Urothelium cell line (cell line): ENCODE measurements at places on chromosomes 6 and 20.
A peak's percentile ranks its signal among the peaks of the same experiment; 100 is the strongest.

GRCh38 chr6:122657601-122658000 is 47.4 kb downstream of the PKIB start:
- DNase-seq, result no peak

DNA sequence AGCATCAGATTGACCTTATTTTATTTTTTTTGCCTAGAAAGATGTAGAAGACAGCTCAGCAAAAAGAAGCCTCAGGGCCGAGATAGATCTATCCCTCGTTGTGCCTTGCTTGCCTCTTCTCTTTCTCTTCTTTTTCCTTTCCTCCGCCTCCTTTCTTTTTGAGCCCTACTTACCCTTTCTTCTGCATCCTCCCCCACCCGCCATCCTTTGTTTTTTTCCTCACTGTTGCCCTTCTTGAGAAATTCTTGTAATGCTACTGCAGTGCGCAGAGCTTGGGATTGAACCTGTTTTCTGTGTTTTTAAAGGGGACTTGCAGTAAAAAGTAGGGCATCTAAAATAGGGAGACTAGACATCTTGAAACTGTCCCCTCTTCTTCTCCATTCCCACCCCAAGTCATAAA is 18.6 kb downstream of the RALY start:
- DNase-seq, result no peak

DNA sequence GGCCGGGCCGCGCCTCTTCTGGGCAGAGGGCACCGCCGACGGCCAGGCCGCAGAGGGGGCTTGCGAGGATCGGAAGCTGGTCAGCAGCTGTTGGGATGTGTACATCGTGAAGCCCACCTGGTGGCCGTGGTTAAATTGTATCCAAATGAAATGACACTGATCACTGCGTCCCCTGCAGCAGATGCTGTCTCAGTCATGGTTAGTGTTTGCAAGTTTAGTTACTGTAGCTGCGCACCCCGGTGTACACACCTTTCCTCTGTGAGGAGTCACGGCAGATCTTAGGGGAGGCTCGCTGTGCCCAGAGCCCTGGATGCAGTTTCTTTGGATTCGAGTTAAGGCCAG is 653 bp downstream of the NAA20 start:
- no peak for DNase-seq

DNA sequence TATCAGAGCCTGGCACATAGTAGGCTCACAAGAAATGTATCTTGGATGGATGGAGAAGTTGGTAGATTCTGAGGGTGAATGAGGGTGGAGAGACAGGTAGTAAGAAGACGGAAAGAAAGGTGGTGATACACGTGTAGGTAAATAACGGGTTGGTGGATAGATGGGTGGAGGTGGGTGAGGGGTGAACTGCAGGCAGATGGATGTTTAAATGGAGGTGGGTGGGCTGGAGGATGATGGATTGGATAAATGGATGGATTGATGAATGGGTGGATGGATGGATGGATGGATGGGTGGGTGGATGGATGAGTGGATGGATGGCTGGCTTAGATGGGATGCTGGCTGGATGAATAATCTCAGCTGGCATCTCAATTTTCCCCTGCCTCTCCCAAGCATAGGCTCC is 9.9 kb downstream of the CDH22 start:
- no peak for DNase-seq

DNA sequence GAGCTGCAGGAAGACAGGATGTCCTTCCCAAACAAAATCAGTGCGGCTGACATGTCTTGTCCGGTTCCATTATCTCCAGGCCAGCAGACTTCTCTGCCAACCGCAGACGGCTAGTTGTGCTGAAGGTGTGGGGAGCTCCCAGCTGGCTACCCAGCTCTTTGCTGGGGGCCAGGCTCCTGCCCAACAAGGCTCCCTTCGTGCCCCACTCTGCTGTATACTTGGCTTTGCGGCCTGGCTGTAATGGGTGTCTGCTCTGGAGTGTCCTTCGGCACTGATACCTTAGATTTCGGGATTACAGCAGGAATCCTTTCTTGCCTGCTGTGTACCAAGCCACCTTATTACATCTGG is 48.7 kb upstream of the IRF4 start:
- DNase-seq, result no peak

- peak; percentile 46 for DNase-seq
These were observed 159.3 kb upstream of the MARCKS start for GRCh38 chr6:113697632-113698410.

DNA sequence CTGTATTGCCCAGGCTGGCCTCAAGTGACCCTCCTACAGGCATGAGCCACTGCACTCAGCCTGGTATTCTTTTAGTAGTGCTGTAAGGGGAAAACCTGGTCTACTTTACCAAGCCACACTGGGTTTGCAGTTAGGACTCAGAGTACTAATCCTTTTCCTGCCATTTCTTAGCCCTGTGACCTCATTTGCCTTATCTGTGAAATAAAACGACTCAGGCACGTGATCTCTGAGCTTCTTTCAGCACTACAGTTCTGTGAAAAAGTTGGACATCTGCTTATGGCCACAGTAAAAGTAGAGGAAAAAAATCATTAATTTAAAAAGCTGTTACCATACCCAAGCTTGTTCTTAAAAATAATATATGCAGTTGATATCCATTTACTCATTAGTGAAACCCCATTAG is 1007.5 kb downstream of the KIF16B start:
- no peak for DNase-seq

GRCh38 chr6:156557251-156557910 is 219.8 kb upstream of the ARID1B start:
- DNase-seq, result peak; percentile 44

- peak; percentile 34 for DNase-seq
These were observed 143.4 kb downstream of the ADGRB3 start for GRCh38 chr6:68778356-68779020.

- no peak for DNase-seq
These were observed 78.9 kb downstream of the MOXD1 start for GRCh38 chr6:132322398-132322797.

DNA sequence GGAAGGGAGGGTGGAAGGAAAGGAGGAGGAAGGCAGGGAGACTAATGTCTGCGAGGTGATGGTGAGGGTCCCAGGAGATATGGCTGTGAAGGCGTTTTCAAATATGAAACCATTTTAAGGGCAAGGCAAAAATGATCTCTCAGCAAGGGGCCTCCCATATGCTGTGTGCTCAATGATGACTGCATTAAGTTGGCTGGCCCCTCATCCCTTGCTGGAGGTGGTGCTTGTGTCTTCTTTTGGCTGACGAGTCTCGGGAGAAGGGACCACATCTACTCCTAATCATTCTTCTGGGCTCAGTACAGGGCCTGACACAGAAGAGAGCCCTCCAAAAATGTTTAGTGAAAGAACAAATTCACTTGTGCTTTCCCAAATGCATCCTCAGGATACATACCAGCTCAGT is 23.0 kb upstream of the MRPS18A start:
- no peak for DNase-seq

DNA sequence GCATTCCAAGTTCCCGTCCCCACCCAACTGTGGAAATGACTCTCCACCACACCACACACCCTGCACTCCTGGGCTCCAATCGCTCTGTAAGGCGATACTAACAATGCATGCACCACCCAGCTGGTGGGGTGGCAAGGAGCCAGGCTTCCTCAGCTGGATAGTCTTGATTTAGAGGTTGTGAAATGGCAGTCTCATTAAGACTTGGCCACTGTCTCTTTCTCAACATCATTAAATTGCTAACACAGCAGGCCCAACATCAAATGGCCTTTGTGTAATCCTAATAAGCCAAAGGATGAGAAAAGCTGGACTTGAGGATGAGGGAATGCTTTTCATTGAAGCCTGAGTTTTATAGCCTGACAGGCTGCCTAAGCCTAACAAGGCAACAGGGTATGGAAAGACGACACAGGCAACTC is 223.7 kb downstream of the GMDS start:
- DNase-seq, result no peak

- no peak for DNase-seq
These were observed 156.4 kb downstream of the OR2B2 start for GRCh38 chr6:27755768-27756167.

- DNase-seq, result no peak
These were observed 190.8 kb upstream of the BMP2 start for GRCh38 chr20:6576726-6577125.

DNA sequence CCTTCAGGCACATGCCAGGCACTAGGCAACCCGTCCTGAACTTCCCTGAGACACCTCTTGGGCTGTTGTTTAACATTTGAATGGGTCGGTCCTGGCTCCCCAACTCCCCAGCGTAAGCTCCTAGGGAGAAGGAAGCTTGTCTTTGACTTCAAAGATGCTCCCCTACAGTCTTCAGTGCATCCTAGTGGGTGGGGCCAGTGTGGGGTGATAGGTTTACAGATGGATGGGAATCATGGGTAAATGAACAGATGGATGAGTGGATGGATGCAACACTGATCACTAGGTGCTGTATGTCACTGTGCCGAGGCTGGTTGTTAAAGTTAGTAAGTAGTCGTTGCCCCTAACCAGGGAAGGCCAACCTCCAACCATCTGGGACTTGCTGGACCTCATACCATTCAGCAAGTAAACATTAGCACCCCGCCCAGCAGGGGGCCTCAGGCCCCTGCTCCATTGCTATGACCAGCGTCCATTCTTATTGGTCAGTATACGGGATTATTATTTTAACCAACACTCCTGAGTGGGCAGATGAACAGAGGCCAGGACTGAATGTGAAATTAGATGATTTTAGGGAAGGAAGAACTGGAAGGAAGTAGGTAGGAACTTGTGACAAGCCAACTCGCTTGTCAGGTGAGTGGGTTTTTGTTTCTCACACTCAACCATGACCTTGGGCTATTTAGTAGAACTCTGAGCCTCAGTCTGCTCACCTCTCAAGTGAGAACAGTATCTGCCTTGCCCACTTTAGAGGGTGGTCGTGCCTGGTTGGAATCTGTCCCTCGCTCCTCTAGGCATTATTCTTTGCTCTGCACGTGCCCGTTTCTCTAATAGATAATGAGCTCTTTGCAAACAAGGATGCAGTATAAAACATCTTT is 82.9 kb upstream of the FOXP4 start:
- no peak for DNase-seq

GRCh38 chr6:99013145-99013544 is 65.4 kb upstream of the FBXL4 start:
- peak; percentile 57 for DNase-seq

DNA sequence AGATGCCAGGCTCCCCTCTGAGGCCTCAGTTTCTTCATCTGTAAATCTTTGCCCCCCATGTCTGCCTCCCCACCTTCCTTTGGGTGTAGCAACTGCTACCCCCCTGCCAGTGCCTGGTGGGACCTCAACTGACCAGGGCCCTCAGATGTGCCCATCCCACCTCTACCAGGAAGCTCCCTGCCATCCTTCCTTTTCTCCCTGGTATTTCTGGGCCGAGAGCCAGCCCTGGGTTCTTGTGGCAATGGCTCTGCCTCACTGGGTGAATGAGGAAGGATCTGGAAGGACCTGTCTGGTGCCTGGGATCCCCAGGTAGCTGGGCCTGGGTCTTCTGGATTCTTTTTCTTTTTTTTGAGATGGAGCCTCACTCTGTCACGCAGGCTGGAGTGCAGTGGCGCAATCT is 141.1 kb upstream of the RNF24 start:
- no peak for DNase-seq

DNA sequence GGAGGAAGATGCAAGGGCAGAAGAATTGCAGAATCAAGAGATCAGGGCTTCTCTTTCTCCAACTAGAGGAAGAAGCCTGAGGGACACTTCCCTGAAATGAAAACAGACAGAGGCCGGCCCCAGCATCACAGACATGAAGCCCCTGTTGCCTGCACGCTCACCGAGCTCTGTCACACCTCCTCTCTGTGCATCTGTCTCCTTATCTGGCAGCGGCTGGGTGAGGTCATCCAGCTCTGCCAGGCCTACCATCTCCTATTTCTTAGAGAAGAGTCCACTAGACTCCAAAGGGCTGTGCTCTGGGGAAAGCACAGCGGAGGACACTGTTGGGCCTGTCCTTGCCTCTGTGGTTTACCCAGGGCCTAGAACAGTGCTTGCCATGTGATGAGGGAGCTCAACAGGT is 71.9 kb upstream of the MLN start:
- DNase-seq, result no peak

- DNase-seq, result no peak
These were observed 8.5 kb downstream of the PCMTD2 start for GRCh38 chr20:64264091-64264490.

- DNase-seq, result no peak
These were observed 79.8 kb downstream of the NFATC2 start for GRCh38 chr20:51462566-51463276.

- no peak for DNase-seq
These were observed 54.4 kb upstream of the ZNF337 start for GRCh38 chr20:25750765-25751696.

- DNase-seq, result no peak
These were observed 51.5 kb upstream of the PTPRT start for GRCh38 chr20:43241057-43241702.

DNA sequence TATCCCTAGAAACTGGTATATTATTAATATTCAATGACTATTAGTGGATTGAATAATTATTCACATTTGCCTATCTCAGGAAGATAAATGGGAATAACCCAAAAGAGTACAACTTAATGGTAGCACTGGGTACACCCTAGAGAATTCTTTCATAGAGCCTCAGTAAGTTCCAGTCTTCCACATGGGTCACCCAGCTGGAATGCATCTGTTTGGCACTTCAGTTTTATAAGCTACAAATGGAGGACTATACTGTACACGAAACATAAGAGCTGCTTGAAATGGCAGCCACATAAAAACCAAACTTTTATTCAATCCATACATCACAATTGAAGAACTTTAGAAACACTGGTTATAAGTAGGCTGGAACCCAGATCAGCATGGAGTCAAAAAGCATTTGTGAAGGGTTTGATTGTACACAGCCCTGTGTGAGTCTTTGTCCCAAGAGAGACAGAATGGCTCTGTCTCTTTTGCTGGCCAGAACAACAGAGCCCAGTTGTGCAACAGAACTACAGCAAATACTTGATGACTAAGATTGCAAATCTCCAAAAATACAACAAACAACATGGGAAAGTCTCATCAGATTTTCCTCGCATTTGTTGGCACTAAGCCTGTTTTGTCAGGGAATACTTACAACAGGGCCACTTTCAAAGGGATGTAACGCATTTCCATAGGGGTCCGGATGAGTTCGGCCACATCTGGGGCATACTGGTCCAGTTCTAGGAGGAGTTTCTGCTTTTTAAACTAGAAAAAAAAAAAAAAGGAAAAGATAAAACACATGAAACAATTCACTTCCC is 39.5 kb downstream of the PIGU start:
- DNase-seq, result no peak

GRCh38 chr6:18343741-18344140 is 43.4 kb upstream of the RNF144B start:
- no peak for DNase-seq
